NCI-H2171 treated with DMSO at 0.1 percent for 48 hours (cell line): ENCODE measurements at places on chromosomes 7 and 10.

DNA sequence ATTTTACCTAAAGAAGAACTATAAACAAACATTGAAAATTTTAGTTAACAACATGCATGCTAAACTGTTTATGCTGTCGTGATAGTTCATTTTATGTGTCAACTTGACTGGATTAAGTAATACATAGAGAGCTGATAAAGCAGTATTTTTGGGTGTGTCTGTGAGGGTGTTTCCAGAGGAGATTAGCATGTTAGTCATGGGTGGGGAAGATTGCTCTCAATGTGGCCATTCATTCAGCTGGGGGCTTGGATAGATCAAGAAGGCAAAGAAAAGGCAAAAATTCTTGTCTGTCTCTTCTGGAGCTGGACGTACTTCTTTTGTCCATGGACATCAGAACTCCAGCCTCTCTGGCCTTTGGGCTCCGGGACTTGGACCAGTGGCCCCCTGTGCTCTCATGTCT lies 172.9 kb upstream of the SEMA3E start:
- DNase-seq: no peak

DNA sequence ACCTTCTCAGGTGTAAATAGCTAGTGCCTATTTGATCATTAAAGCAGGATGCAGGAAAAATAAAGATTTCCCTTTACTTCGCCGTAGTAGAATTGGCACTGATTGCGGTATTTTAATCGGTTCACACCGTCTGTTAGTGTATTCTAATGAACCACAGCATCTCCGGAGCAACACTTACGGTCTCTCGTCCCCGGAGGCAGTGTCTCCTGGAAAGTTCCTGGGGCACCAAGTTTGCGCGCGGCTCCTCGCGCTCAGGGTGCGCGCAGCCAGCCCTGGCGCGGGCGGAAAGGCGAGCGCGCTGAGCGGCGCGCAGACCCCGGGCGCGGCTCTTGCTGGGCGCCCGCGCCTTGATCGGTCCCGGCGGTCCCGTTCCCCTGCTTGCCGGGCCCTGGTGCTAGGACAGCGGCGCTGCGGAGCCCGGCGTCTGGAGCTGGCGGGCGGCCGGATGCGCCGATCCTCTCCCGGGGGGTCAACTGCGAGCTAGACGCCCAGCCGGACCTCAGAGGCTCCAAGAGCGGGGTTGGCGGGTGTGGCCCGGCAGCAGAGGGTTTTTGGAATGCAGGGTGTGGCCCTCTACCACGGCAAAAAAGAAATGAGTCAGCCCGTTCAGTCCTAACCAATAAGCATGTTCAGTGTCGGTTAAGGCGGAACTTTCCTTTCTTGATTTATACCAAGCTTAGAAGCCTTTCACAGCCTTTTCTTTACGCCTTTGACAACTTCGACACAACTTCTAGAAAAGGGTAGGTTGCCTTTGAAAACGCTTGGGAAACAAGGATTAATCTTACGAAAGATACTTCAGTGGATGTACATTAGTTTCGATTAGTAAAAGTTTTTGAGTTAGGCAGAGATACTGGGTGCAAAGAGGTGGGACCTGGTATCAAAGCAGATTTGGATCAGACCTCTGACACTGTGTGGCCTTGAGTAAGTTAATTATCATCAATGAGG lies 166.8 kb upstream of the ASAH2 start:
- DNase-seq: peak; percentile 9

- DNase-seq: no peak
Observed at GRCh38 chr7:77354914-77355313, 61.2 kb downstream of the GSAP start.

DNA sequence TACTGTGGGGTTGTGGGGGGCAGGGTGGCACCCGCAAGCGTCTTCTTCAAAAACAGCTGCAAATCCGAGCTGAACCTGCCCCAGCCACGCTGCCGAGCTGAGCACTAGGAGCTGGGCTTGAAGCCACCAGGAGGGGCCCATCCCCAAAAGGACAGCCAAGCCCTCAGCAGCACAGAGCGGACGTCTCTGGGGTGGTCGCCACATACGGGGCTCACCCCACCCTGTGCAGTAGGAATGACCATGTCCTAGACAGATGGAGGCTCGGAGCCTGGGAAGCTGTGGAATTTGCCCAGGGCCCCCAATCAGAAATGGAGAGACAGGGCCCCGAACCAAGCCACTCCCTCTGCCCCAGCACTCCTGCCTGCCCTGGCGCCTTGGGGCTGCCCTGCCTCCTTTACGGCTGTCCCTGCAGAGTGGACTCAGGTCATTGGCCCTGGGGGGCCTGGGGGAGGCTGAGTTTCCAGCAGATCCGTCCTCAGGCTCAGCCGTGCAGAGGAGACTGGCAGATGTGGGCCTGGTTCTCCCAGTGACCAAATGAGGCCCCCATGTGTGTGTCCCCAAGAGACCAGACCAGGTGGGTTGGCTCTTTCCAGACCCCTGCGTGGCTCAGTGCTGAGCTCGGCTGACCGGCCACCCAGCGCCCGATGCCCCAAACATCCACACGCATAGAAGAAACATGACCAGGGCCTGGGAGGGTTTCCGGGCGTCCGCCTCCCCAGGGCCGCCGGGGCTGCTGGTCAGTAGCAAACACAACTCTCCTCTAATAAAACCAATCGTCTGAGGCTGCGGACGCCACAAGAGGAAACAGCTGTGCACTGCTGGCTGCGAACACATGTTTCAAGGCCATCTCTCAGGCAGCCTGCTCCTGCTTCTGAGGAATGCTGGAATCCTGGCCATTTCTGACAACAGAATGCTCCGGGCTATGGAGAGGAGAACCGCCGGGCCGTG lies 54.9 kb downstream of the PDGFA start:
- no peak for DNase-seq

- DNase-seq: no peak
Observed at GRCh38 chr7:153393666-153394065, 634.1 kb downstream of the ACTR3B start.
